ENCODE measurements at places on chromosomes 6 and 20. TPM values are rescaled to one million over a fixed set of nuclear protein-coding genes. Genes with fewer than 3 reads are reported as not detected.

Gene ZNF133
- total RNA-seq = 13.5 TPM

Gene ADAM33
- 14.7 TPM for total RNA-seq

Gene ANGPT4
- total RNA-seq = under 0.01 TPM

Gene TMC2
- not detected for total RNA-seq

Gene SMLR1
- not detected for total RNA-seq

Gene BIRC7
- total RNA-seq = not detected

Gene PTK6
- not detected for total RNA-seq

Gene PPDPF
- 259 TPM for total RNA-seq

Gene UFL1
- 17.7 TPM for total RNA-seq

Gene SFTA2
- total RNA-seq = not detected

Gene CRISP2
- total RNA-seq = not detected

Gene TGM2
- 38.3 TPM for total RNA-seq

Gene C6orf141
- total RNA-seq = 2.0 TPM

Gene FAM209B
- not detected for total RNA-seq

Gene PARD6B
- total RNA-seq = 0.15 TPM

Data from bronchus fibroblast of lung (primary cell).